ENCODE measurements at places on chromosomes 11 and 22.

DNA sequence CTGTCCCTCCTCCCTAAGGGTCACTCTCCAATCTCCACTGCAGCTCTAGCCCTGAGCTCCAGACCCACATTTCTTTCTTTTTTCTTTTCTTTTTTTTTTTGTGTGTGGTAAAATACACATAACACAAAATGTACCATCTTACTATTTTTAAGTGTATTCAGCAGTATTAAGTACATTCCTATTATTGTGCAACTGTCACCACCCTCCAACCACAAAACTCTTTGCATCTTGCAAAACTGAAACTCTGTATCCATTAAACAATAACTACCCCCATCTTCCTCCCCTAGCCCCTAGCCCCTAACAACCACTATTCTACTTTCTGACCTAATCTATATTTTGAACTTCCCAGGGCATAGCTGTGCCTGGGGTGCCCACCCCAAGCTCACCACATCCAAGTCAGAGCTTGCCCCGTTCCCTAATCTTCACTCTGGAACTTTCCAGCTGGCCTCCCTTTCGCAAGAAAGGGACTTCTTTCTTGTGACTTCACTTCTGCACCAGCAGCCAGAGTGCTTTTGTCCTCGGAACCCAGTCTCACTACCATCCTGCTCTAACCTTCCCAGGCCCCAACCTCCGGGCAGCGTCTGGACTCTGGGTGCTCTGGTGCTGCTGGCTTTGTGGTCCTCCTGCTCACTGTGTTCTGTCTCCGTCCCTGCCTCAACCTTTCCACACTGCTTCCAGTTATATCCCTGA lies 30.7 kb downstream of the PARVG start:
- DNase-seq: no peak

DNA sequence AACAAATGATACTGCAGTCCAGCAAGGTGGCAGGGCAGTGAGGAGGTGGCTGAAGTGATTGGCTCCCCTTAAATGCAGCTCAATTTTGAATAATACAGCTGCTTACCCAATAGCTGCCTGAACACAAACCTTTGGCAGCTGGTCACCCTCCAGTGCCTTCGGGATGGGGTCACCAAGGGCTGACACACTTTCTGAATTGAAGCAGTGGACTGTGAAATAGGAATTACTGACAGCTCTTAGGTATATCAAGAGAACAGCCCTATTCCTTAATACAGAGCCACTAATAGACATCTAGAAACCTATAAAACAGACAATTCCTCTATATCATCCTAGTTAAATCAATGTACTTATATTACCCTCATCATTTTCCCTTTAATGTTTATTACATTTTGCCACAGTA lies 474.2 kb upstream of the KIRREL3 start:
- DNase-seq: no peak

- DNase-seq: no peak
Measured at GRCh38 chr11:92278791-92279433, 54.3 kb downstream of the FAT3 start.

GRCh38 chr22:36350751-36351594 lies 36.8 kb downstream of the MYH9 start:
- DNase-seq: no peak
